ENCODE measurements at places on chromosomes 3 and 15.
A peak's percentile ranks its signal among the peaks of the same experiment; 100 is the strongest.

- no peak for DNase-seq
Measured at GRCh38 chr3:127792541-127793292, 29.6 kb downstream of the MGLL start.

- DNase-seq = no peak
Measured at GRCh38 chr3:124373524-124373923, 356.7 kb upstream of the UMPS start.

GRCh38 chr3:45673273-45673672, 15.9 kb upstream of the SACM1L start:
- DNase-seq = no peak

GRCh38 chr15:27592036-27592760, 506.9 kb downstream of the OCA2 start:
- DNase-seq = no peak

GRCh38 chr3:30836141-30836540, 58.3 kb downstream of the GADL1 start:
- no peak for DNase-seq

GRCh38 chr3:12967606-12968351, 105.5 kb downstream of the IQSEC1 start:
- peak; percentile 89 for DNase-seq

- no peak for DNase-seq
Measured at GRCh38 chr15:92650256-92650655, 5.3 kb downstream of the FAM174B start.

DNA sequence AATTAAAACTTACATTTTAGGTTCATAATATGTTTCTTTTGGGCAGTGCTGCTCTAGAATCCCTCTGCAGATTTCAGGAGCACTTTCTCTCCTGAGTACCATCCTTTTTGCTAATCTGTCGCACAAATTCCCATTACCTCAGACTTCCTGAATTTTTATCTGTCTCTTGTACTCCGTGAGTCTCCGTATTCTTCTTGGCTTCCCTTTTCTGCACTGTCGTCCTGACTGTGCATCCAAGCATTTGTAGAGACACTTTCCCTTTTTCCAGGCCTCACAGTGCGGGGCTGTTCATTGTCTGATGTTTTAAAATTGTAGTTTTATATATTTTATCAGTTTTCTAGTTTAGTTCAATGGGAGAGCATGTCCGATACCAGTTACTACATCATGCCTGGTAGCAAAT, 27.3 kb downstream of the MEF2A start:
- DNase-seq = no peak

GRCh38 chr15:93803421-93804152, 427.8 kb upstream of the MCTP2 start:
- DNase-seq = no peak

GRCh38 chr3:186137051-186137685, 28.3 kb upstream of the ETV5 start:
- no peak for DNase-seq

GRCh38 chr3:37766797-37767776, 94.6 kb upstream of the CTDSPL start:
- DNase-seq = no peak

GRCh38 chr15:96893159-96893906, 562.8 kb downstream of the NR2F2 start:
- DNase-seq = no peak

GRCh38 chr15:49832511-49832910, 211.7 kb downstream of the DTWD1 start:
- DNase-seq = no peak

- no peak for DNase-seq
Measured at GRCh38 chr3:171255236-171255806, 204.9 kb downstream of the TNIK start.

- no peak for DNase-seq
Measured at GRCh38 chr15:92417716-92418115, 24.0 kb downstream of the ST8SIA2 start.

DNA sequence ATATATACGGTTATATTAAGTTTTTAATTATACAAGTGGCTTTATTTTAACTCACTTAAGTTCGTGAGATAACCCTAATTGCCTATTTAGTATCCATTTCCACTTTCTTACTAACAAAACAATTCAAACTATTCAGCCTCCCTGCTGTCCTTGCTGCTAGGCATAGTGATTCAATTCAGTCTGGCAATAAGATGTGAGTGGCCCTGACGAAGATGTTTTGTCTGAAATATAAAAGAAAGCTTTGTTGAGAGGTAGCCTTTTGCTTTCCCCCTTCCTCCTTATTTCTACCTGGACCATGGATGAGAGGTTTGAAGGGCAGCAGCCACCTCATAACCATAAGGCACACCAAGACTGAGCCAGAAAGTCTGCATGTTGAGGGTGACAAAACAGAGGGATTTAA, 89.3 kb upstream of the TRIM42 start:
- DNase-seq = no peak

GRCh38 chr3:119324899-119325298, 30.7 kb downstream of the ARHGAP31 start:
- no peak for DNase-seq

DNA sequence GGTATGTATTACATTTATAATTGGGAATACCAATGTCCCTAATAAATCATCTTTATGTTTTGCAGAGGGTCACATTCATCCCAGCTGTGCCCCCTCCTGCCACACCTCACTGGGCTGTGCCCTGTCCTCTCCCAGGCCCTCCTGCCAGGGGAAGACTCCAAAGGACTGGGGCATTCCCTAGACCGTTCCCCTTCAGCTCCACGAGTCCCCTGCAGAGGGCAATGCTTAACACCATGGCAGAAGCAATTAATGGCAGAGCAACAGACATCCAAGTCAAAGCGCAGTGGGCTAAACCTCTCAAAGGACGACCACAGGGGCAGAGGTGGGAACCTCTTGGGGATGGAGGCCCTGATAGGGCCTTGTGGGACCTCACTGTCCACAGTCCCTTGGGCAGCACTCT, 71.3 kb upstream of the SEC13 start:
- DNase-seq = no peak

DNA sequence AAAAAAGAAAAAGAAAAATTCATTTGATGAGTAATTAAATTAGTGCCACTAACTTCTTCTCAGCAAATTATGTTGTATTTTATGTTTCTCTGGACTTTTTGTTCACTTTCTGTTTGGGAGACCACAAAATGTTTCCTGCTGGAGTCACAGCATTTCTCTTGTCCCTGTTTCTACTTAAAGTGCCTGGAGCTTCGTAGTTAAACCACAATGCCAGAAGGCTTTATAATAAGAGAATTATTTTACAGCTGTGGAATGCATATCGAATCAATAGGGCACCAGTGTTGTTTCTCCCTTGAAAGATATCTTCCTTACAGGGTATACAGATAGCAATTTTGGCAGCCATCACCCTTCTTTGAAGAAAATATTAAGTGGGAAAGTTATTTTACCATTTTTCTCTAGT, 3.2 kb downstream of the DTWD1 start:
- no peak for DNase-seq

- no peak for DNase-seq
Measured at GRCh38 chr3:88025001-88025552, 33.7 kb downstream of the CGGBP1 start.

DNA sequence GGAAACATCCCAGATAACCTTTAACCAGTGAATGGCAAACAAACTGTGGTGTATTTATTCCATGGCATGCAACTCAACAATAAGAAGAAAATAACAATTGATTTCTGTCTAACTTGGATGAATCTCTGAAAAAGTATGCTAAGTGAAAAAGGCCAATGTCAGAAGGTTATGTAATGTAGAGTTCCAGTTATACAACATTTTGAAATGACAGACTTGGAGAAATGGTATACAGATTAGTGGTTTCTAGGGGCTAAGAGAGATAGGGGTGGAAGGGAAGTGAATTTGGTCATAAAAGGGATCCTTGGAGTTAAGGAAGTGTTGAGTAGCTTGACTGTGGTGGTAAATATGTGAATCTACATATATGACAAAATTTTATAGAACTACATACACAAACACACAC, 269.4 kb upstream of the SUCLG2 start:
- DNase-seq = no peak

GRCh38 chr3:169044331-169045113, 619.0 kb downstream of the MECOM start:
- no peak for DNase-seq

- DNase-seq = no peak
Measured at GRCh38 chr3:168002786-168003368, 92.8 kb downstream of the GOLIM4 start.

GRCh38 chr15:49242820-49243219, 72.8 kb downstream of the GALK2 start:
- DNase-seq = no peak

DNA sequence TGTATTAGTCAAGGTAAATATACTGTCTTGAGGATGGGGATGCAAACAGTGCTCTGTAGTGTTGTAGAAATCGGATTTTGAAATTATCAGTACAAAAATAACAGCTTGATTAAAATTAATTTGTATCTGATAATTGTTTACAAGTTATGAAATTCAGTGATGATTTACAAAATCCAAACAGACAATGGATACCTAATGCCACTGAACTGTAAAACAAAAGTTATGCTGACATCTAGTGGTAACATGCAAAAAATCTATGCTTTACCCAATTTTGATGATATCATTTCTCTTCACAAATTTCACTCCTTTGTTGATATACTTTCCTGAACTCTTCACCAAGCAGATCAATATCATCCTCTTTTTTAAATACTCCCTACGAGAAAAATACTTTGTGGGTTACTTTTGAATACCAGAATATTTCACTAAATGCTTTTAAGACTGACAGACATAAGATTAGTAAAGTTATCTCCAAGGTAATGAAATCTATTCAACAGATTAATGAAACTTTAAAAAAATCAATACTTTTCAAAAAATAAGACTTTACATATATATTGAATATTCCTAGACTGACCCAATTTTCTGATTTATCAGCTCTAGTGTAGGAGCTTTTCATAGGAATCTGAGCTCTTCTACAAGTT, 36.0 kb downstream of the MNS1 start:
- DNase-seq = no peak

GRCh38 chr3:143657391-143657790, 190.9 kb downstream of the SLC9A9 start:
- no peak for DNase-seq

DNA sequence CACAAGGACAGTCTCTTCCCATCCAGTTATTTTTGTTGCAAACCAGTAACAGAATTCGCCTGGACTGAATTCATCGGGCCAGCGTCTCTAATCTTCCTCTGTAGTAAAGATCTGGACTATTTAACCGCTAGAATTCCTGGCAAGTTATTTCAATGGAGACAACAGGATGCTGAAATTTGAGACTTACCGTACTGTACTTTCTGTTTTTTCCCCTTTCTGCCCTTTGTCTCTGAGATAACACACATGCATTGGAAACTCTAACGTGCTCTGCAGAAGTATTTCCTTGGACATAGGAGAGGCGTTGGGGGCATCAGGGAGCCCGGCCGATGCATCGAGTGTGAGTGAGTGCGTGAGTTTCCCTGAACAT, 61.5 kb downstream of the ASB7 start:
- DNase-seq = no peak

DNA sequence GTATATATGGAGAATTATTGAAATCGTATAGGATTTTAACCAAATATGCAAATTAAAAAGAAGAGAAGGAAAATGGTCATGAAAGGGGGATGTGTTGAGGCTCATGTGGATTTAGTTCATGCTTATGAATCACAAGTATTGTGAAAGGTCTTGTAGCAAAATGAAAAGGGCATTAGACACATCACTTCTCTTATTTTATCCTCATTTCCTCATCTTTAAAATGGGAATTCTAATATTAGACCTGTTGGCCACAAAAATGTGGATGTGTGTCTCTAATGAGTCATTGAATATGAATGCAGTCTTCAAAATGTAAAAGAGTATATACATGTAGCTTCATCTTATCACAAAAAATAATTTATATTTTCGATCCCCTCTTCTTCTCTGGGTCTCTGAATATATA, 14.9 kb upstream of the ALCAM start:
- DNase-seq = no peak

GRCh38 chr15:65410972-65411371, 11.8 kb downstream of the IGDCC4 start:
- no peak for DNase-seq

DNA sequence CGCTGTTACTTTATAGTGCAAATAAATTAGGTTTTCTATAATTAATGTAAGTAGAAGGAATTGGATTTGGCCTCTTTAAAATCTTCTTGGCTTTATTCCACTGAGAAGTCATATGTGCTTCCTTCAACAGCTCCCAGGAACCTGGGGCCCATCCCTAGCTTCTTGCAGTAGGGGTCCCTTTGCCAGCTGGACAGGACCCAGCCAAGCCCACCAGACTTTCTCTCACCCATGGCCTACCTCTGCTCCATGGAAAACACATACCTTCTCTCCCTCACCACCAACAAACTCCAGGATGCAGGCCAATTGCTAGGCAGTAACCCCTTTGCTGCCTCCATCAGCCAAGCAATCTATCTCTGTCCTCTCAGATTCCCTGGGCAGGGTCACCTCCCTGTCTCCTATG, 84.0 kb downstream of the RSL24D1 start:
- DNase-seq = no peak

DNA sequence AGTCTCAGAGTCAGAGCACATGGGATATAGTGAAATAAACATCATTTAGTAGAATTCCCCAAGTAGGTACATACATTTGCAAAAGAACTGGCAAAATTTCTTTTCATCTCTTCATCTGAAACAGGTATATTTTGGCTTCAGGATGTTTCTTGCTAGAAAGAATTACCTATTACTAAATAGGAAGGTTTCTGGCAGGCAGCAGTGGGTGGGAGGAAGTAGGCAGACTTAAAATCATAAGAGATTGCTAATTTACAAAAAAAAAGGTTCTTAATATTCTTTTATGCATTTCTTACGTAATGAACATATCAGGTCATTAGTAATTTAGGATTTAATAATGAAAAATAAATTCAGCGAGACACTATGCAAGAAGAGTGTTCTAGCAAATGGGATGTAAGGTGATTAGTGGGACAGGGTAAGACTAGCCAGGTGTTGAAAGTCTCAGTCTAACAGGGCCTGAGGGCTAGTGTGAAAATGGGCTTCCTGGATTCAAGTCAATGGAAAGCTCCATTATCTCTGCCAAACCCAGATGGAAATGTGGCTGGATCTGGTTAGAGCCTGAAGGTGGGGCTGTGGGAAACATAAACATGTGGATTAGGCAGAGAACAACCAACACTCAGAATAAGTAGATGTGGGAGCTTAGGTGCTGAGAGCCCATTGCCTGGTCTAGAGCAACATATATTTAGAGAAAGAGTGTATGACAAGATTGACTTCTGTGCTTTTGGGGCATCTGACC, 127.4 kb upstream of the FEZF2 start:
- DNase-seq = no peak

DNA sequence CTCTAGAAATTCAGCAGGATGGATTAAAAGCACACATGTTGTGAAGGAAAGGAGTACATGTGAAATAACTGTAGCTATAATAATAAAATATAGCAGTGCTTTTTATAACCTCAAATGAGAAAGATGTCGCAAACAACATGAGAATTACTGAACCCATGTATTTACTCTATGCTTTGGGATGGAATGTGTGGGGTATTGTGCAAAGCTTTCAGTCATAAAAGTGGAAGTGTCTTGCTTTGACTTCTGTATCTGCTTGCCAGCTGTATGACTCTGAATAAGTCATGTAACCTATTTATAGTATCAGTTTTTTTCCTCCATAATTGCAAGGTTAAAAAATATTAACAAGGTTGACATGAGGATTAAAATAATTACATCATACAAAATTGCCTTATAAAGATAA, 519.3 kb upstream of the CADM2 start:
- no peak for DNase-seq

- no peak for DNase-seq
Measured at GRCh38 chr3:52130966-52131622, 23.1 kb downstream of the POC1A start.

- DNase-seq = no peak
Measured at GRCh38 chr3:140216249-140216648, 281.3 kb downstream of the CLSTN2 start.

- no peak for DNase-seq
Measured at GRCh38 chr3:157815739-157816138, 290.5 kb downstream of the SHOX2 start.

All from activated T-cell treated with anti-CD3 and anti-CD28 coated beads, Interleukin-2, amount 50 U/mL, for 1 hour (primary cell).